Activated CD4-positive, CD25-positive, alpha-beta regulatory T cell (primary cell): ENCODE measurements at places on chromosomes 5 and 9.

- DNase-seq = no peak
Measured at GRCh38 chr9:35618325-35618727, at the start of gene CD72. Gene CD72, minus strand, starts transcription at chr9:35618413. Its CDS starts 110 bp downstream, at chr9:35618303.

GRCh38 chr9:87433853-87434252 lies 63.8 kb upstream of the DAPK1 start:
- no peak for DNase-seq

DNA sequence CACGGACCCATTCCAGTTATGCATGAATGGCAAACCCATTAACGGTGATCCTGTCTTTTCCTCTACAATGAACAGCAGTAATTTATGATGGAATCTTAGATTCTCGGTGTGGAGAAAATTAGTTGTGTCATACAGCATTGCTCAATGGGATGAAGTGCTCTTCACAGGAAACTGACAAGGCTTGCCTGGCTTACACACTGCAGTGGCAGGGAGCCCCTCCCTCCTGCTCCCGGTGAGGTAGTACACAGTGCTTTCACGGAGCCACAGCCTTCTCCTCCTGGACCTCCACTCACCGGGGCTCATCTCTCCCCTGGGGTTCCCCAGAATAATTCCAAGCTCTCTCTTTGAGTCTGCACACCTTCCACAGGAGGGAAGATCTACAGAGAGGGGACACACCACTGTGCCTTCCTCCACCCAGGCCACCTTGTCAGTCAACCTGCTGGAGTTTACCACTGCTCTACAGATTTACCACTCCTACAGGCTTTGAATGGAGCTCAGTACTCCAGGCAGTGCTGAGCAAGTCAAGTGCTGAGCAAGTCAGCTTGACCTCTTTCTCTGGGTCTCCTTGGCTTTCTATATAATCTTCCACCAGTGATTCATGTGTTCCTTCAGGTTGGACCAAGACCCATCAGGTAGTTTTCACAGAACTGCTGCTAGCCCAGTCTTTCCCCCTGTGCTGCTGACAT lies 59.1 kb upstream of the TBC1D2 start:
- no peak for DNase-seq

DNA sequence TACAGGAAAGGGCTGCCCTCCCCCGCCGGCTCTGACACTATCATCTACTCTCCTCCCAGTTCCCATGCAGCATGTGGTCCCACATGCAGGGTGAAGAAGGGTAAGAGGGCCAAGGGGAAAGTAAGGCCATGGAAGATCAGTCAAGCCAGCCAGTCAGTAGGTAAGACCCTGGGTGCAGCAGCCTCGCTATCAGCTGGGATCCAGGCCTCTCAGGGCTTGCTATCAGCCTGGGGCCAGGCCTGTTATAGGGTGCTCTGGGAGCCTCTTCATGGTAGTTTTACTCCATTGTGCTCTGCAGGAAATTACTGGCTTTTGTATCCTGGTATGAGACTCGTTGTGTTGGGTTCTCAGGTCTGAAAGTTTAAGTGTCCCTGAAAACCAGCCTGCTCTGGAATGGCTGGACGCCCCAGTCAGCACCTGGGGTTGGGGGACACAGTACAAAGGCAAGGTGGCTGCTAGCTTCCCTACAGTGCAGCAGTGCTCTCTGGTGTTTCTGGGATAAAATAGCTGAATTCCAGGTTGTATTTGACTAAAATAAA lies 21.4 kb downstream of the SLC22A4 start:
- no peak for DNase-seq

DNA sequence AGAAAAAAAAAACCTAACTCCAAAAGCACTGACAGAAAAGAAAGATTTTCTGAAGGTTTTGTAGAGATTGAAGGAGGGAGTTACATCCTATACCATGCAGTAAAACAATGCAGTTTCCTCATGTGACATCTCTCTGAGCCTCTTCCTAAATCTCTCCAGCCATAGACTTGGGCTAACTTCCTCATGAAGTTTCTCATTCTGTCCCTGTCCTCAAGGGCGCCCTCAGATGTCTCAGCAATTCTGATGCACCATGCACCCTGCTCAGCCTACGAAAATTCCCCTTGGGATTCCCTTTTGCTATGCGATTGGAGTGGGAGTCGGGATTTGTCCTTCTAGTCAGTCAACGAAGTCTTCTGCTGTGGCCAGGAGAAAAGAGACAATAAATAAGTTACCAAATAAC lies 68.9 kb downstream of the FAT2 start:
- DNase-seq = no peak

DNA sequence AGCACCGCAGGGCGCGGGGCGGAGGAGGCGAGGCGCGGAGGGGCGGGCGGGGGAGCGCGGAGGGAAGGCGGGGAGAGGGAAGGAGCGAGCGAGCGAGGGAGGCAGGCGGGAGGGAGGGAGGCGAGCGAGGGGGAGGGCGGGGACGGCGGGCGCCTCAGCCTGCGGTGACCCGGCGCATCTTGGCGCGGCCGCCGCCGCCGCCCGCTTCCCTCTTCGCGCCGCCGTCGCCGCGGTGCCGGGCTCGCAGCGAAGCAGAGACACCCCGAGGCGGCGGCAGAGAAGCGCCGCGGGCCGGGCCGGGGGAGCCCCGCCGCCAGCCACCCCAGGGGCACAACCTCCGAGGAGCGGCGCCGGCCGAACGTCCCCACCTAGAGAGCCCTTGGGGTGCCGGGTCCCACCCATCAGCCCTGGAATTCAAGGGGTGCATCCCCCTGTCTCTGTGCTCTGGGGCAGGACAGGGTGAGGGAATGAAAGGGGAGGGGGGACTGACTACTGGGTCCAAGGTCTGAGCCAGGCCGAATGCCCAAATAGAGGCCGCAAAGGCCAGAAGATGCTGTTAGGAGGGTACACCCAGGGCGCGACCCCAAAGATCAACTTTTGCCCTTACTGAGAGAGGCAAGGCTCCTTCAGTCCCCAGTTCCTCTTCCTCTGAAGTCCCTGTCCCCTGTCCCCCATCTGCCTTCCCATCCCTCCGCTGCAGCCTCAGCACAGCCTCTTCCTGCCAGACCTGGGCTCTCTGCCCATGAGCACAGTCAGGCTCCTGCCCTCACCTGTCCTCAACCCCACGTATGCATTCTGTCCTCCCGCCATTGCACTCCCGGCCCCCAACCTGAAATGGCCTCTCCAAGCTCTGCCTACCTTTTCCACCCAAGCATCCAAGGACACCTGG lies at the start of gene ADAMTS2:
Gene ADAMTS2 (minus strand): TSS at position 29 of the 889 bp plus-strand sequence. CDS start 133 bp downstream, outside the sequence.
- DNase-seq = no peak

- no peak for DNase-seq
Measured at GRCh38 chr5:88539026-88539425, 270.4 kb upstream of the TMEM161B start.

DNA sequence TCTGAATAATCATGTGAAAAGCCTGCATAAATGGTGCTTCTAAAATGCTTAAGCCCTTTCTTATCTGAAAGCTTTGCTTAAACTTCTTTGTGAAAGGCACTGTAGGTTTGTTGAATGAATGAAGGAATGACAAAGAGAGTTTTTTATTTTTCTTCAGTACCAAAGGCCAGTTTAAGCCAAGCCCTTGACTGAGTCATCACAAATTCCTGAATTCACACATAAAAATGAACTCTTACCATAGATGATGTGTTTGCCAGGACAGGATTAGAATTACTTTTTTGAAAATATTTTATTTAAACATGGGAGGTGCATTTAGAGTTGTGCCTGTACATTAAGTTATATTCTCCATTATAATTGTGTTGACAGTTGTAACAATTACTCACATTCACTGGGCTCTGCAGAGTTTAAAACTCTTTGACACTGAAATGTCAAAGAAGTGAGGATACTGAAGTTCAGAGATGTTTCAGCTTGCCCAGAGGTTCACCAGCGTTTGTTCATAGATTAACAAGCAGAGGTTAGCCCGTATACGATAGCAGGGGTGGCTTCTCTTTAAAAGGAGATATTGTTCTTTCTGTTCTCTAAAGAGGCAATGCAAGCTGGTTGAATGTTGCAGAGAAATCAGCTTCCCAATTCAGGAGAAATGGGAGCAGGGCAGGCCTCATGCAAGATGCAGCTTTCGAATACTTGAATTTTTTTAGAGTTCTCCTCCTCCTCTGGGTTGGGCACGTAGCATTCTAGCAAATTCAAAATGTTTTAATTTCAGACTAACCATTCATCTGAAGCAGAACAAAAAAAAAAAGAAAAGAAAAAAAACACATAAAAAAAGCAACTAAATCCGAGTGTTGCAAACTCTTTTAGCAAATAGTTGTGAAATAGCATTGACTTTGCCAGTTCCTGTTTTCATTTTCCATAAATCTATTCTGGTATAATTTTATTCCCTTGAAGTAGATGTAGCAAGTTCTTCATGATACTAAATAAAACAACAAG lies 358.7 kb upstream of the KLF4 start:
- DNase-seq = no peak

DNA sequence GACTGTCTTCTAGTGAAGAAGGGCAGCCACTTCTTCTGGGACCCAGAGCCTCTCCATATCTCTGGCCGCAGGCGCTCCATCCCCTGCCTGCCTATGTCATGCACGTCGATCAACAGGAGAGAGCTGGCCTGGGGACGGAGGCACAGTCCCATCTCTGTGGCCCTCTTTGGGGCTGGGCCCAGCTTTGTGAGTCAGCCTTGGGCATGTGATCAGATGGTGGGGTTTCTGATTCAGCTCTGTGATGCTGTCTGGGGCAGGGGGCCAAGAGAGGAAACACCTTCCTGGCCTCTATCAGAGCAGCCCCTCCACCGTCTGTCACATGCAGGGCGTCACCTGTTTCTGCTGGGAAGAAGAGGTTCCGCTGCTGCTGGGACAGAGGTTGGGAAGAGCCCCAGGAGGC lies 72.6 kb downstream of the MVB12B start:
- DNase-seq = no peak

DNA sequence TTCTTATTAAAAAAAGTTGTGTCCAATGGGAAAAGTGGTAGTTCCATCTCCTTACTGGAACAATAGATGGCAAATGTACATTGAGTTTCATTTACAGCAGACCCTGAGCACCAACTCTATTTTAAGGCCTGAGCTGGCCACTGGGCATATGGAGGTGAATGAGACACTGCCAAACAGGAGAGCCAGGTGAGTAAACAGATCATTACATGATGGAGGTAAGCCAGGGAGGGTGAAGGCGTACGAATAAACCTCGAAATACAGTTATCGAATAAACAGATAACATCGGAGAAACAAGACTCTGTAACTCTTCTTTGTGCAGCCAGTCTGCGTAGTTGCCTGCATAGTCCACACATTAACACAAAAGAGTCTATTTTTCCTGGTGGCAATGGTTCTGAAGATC lies 446.4 kb upstream of the KLF4 start:
- DNase-seq = no peak

DNA sequence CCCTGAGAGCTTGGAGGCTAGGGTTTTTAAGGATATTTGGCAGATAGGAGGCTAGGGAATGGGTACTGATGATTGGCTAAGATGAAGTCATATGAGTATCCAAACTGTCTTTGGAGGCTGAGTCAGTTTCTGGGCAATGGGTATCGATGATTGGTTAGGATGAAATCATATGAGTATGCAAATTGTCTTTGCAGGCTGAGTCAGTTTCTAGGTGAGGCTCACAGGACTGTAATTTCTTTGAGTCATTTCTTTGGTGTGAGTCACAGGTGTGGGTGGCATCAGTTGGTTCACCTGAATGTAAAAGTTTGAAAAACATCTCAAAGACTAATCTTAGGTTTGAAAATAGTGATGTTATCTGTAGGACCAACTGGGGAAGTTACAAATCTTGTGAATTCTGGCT lies 1068.0 kb downstream of the NR2F1-AS1 start:
- DNase-seq = no peak

DNA sequence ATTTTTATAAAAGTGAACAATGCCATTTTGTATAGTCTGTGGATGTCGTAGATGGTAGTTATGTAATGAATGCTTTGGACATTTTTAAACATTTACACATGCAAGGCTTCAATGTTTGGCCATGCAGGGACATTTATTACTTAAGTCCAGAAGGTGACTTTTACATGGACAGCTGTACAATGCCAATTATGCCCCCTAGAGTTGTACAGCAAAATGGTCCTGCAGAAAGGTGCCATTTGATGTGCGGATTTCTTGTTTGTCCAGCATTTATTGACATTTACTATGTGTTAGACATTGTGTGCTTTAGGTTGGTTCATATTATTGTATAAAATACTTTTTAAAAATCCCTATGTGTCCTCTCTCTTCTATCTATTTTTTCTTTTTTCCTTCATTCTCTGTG lies 22.5 kb upstream of the COMMD10 start:
- DNase-seq = no peak

DNA sequence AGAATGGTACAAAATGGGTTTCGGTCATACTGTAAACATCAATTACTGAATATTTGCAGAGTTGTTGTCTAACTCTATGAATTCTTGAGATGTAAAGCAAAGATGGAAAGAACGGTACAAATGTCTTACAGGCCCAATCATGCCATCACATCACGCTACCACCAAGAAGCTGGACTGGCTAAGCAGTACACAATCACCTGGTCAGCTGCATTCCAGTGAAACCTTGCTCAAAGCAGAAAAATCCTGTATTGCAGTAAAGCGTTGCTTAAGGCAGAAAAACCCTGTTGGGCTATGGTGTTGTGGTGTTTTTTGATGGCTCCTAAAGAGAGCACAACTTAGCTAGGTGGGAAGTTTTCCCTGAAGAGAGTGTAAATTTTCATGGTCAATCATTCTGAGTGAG lies 112.6 kb upstream of the RASA1 start:
- DNase-seq = no peak

DNA sequence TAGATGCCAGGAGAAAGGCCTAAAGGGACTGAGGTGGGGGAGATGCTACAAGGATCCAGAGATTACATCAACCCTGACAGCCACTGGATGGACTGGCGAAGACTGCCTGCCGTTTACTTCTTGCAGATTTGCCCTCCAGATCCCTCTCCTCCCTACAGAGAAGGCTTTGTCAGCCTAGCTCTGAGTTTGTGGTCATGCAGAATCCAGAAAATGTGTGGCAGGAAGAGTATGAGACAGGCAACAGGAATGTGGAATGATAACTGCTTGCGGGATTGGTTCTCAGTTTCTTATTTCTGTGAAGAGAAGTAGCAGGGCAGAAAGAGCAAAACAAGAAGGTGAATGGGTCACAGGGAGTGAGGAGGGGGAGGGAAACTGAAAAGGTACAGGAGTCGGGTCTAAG lies 129.6 kb downstream of the TLE1 start:
- no peak for DNase-seq

DNA sequence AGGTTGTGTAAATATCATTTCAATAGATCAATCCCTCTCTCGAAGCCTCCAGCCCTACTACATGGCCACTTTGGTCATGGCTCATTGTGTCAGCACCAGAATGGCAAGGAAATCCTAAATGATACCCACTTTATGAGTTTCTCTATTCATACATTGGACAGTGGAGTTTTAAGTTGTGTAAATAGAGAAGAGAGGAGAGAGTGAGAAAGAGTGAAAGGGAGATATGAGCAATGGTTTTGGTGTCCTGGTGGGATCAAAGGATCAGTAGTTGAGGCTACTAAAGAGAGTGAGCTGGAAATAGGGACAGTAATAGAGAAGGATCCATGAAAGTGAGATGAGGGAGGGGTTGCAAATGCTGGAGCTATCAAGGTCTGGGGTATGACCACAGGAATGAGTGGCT lies 31.5 kb upstream of the GZMA start:
- DNase-seq = no peak
